PC-3 (cell line): ENCODE measurements at places on chromosomes 5 and 9.
A peak's percentile ranks its signal among the peaks of the same experiment; 100 is the strongest.

- no peak for DNase-seq
Observed at GRCh38 chr9:109593612-109594011, 95.5 kb upstream of the PTPN3 start.

GRCh38 chr9:7816021-7816420 lies 16.4 kb upstream of the DMAC1 start:
- no peak for DNase-seq

GRCh38 chr5:172315587-172316493 lies 32.3 kb upstream of the UBTD2 start:
- DNase-seq: no peak

DNA sequence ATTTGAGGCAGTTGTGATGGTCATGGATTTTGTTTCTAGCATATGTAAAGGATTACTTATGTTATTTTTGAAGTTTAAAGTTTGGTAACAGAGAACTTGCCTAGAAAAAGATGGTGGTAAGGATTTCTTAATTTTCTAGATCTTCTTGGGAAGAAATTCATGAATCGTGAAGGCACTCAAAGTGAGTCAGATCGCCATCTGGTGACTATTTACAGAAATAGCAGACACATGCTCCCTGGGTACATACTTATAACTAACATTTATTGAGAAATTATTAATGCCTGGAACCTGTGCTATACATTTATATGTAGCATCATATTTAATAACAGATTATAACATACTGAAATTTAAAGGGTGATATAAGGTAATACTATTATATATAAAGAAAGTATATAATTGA lies 299.7 kb downstream of the IZUMO3 start:
- DNase-seq: peak; percentile 57

DNA sequence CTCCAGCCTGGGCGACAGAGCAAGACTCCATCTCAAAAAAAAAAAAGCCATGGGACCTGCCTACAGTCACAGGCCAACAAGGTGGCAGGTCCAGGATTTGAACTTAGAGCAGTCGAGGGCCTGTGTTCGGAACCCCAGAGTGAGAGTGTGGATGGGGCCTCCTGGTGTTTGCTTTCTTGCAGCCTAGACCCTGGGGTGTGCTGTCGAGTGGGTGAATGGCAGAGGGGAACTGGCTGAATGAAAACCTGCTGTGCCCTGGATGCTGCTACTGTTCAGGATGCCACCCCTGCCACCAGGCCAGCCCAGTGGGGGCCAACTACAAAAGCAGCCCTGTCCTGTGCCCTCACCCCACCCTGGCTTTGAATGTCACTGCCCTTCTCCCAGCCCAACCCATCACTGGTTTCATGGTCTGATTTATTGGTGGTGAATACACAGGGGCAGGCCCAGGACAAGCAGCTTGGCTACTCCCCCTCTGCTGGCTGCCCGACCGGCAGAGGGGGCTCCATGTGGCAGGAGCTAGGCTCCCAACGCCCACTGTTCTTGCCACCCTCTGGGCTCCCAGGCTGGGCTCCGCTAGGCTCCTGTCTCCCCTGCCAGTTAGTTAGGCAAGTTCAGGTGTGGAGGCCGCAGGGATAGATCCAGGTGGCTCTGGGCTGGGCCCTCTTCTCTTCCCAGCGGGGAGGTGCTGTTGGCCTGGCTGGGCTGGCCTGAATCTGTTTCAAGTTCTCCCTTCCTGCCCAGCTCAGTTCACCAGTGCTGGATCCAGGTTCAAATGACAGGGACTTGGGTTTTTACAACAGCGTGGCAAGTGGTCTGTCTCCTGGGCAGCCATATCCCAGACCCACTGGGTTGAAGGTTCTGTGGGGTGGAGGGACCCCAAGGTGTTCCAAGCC lies 12.2 kb downstream of the FPGS start:
- no peak for DNase-seq

GRCh38 chr5:38555354-38556087 lies 925 bp downstream of the LIFR start:
- no peak for DNase-seq

- no peak for DNase-seq
Observed at GRCh38 chr5:76351577-76351976, 51.5 kb upstream of the IQGAP2 start.

- no peak for DNase-seq
Observed at GRCh38 chr9:76887003-76887821, 18.7 kb downstream of the PRUNE2 start.

- no peak for DNase-seq
Observed at GRCh38 chr5:18397891-18398290, 763.6 kb downstream of the TAF11L14 start.

- DNase-seq: no peak
Observed at GRCh38 chr5:149674686-149675085, 55.4 kb upstream of the PPARGC1B start.

DNA sequence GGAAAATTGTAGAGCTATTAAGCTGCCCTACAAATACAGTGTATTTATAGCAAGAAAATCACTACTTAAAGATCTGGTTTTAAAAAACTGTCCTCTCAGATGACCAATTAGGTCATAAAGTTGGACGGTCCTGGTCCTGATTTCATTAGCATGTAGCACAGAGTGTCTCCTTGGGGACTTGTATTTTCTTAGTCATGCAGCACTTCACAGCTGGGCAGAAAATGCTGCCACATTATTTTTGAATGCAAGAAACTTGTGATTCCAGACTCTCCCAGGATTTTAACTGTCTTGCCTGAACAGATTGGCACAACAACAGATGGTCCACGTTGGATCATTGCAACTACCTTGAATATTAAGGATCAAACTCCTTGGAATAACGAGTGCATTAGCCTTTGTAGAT lies 348.1 kb upstream of the SGCD start:
- no peak for DNase-seq

DNA sequence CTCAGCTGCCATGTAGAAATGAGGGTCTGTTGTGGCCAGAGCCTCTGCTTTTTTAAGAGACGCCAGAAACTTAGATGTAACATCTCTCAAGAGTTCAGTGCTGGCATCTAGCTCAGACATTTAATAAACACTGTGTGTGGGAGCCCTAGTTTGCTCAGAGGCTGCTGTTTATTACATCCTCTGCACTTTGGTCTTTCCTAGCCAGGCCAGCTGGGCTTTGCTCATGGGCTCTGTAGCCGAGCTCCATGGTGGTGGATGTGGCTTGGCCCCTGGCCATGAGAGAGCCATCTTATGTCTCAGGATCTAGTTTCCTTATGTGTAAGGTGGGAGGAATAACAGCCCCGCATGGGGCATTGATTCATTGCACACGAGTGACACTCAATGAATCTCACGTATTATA lies 30.0 kb downstream of the ARHGEF37 start:
- no peak for DNase-seq

DNA sequence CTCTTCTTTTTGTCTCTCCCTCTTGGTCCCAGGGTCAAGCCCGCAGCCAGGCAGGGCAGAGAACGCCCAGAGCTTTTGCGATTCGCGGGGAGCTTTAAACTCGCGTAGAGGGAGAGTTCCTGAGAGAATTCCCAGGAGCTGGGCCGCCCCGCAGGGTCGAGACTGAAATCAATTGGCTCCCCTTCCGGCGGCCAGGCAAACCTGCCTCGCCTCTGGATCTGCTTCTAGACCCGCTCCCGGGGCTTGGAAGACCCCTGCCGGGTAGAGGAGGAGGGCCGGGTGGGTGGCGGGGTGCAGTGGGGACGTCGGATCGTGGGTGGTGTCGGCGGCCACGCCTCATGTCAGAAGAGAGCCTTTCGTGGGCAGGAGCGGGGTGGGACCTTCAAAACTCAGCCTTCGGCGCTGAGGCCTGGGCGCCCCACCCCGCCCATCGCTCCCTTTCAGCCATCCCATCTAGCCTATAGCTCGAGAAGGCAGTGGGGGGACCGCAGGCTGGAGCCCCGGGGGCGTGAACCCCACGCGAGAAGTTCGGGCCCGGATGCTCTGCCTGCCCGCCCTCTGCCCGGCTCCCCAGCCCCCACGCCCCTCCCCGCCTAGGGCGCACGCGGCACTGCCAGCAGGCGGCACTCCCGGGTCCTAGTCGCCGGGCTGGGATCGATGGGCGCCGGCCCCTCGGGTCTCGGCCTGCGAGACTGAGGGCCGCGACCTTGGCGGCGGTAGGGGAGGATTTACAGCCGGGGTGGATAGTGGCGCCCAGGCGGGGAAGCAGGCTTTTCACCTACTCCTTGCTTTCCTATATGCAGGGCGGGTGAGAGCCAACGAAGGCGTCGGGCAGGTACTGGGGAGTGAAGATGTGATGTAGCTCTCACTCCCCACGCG lies 6.1 kb downstream of the PRDM6 start:
- no peak for DNase-seq

DNA sequence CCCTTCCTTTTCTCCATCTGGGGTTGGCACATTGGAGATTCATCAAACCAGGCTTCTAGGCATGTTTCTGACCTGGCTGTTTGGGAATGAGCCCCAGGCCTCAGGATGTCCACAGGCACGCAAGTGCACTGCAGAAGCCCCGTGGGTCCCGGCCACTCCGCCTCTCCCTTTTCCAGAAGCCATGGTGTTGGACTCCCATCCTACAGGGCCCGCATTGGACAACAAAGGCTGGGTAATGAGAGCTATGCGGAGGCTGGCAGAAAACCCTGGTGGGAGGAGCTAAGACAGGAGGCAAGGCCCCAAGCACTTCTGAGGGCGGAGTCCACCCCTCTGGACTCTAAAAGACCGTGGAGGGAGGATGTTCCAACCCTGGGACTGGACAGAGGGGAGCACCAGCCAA lies 160.6 kb downstream of the OLFM1 start:
- DNase-seq: no peak

- DNase-seq: no peak
Observed at GRCh38 chr5:145637396-145637795, 197.7 kb downstream of the PRELID2 start.

DNA sequence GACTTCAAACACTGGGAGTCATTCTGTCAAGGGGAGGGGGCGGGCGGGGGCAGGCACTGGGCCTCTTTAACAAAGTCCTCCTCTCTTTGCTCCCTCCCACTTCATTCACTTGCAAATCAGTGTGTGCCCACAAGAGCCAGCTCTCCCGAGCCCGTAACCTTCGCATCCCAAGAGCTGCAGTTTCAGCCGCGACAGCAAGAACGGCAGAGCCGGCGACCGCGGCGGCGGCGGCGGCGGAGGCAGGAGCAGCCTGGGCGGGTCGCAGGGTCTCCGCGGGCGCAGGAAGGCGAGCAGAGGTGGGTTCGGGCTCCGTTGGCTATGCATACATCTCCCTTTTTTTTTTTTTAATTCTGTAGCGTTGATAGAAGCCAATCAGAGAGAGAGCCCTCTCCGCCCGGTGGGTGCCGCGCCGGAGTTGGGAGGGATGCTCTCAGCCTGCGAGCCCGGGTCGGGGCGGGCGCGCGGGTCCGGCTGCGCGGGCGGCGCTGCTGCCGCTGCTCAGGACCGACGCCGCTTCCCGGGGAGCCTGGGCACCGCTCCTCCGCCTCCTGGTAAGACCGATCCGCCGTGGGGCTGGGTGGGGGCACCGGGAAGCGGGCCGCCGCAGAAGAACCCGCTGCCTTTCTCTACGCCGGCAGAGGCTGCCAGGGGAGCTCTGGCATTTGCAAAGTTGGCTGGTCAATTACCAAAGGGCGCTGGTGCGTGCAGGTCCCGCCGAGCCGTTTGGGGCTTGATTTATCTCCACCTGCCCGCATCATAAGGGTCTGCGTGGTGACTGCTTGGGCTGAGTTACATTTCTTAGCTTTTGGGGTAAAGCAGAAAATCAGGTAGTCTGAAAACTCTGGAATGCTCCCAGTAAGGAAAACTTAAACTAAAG lies at the start of gene CDH6:
Gene CDH6 (plus strand): TSS at position 96 of the 877 bp plus-strand sequence. CDS start 73,788 bp downstream, outside the sequence.
- DNase-seq: peak; percentile 33

GRCh38 chr9:10254338-10254737 lies 358.5 kb downstream of the PTPRD start:
- DNase-seq: no peak

GRCh38 chr9:133637451-133638055 lies 1.4 kb downstream of the DBH start:
- no peak for DNase-seq

DNA sequence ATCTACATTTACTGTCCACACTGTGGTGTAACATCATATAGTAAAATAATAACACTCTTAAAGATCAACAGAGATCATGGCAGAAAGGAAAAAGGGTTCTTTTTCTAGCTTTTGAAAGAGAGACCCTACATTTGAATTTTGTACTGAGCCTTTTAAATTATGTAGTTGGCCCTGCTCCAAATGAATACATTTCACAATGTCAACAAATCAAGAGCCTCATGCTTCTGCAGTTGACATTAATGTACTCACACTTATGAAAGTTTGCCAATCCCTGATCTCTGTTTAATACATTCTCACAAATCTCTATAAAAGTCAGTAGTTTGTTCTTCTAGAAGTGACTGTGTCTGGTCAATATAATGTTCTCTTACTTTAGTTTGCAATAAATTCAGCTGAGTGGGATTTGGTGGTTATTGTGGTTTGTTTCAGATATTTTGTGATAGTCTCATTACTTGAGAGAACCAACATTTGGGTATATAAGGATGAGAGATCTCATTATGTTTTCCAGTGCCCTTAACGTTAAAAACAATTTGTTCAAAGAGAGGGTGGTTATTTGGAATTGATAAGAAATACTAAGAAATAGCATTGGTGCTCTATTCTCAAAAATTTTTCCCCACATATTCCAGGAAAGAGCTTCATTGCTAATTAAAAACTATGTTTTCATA lies 277.8 kb upstream of the FTMT start:
- DNase-seq: no peak

DNA sequence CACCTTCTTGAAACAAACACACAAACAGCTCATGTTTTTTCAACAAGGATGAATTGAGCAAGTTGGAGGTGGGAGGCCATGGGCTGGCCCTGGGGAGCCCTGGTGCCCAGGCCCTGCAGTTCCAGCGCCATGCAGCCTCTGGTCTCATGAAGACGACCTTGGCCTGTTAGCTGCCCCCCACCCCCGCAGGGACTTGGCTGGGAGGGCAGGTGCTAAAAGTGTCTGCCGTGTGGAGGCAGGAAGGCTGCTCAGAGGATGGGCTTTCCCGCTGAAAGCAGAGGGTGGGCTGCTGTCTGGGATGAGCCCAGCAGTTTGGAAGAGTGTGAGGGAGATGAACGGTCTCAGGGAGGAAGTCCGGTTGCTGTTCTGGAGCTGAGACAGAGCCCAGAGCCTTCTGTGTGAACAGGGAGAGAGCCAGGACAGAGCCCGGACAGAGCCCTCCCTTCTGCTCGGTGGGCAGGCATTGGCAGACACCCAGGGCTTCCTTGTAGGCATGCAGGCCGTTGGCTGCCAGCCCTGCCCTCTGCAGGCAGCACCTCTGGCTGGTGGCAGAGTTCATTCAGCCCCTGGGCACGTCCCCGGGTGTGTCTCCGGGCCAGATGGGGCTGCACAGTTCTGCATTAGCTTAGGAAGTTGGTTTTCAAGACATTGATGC lies 18.7 kb downstream of the ROPN1L start:
- DNase-seq: peak; percentile 67

GRCh38 chr9:18253950-18254349 lies 220.0 kb upstream of the ADAMTSL1 start:
- DNase-seq: peak; percentile 91

- DNase-seq: no peak
Observed at GRCh38 chr9:114849450-114849849, 43.6 kb upstream of the TNFSF15 start.

DNA sequence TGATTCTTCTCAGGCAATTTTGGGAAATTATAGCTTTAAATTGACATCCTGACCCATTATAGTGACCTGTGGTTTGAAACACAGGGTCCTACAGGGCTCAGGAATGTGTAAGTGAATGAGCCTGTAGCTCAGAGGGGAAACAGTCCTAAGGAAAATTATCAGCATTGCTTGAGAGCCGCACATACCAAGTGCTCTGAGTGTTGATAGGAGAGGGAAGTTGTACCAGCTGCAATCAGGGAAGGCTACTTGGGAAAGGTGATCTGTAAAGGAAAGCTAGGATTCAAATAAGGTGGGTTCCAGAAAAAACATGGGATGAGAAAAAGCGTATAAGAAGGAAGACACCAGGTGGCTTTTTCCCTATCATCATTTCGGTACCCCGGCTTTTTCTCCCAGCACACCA lies 4.4 kb upstream of the SLC25A51 start:
- no peak for DNase-seq

GRCh38 chr5:151140686-151141459 lies 16.7 kb downstream of the ANXA6 start:
- DNase-seq: no peak
